ENCODE measurements at places on chromosomes 16 and 17.

DNA sequence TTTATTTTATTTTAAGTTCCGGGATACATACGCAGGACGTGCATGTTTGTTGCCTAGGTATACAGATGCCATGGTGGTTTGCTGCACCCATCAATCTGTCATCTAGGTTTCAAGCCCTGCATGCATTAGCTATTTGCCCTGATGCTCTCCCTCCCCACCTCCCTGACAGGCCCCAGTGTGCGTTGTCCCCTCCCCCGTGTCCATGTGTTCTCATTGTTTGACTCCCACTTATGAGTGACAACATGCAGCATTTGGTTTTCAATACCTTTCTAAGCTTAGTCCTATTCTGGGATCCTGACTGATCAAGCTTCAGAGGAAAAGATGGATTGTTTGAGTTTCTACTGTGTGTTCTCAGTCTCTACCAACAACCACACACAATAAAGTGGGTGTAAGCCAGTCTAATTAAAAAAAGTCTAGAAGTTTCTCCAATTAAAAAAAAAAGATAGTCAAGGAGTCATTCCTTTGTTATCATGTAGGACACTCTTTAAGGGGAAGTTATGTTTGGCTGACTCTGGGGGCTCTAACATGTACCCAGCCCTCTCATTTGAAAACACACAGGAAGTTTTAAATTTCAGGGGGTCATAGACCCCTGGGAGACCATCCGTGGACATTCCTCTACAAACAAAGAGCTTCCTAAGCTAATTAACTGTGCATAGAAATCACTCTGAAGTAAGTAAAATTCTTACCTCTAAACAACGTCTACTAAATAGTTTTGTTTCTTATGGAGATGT, 66.3 kb upstream of the ADAMTS18 start:
- no peak for DNase-seq

DNA sequence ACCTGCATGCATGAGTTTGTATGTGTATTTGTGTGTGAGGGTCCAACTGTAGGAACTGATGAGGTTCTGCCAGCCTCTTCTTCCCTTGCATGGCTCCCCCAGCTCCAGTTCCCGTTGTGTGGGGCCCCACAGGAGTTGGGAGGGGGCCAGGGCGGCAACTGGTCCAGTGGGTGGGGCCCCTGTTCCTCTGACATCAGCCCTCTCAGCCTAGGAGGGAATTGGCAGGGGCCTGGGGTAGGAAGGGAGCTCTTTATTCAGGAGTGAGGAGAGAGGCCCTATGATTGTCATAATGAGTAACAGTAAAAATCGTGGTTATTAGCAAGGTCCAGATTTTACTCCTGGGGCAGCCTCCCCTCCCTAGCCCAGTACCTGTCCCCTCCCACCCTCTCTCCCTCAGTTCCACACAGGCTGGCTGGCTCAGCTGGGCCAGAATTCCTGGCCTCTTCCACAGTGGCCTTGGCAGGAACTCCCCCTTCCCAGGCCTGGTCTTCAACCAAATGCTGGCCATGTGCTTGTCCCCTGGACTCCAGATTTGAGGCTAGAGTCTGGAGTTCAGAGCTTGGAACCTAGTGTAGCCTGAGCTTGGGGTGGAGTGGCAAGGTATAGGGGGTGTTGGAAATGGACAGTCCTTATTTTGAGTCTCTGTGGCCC, 18.9 kb downstream of the RARA start:
- no peak for DNase-seq

- DNase-seq: no peak
These were observed 2.7 kb upstream of the CCDC57 start for GRCh38 chr17:82215095-82215971.

- DNase-seq: no peak
These were observed 61.1 kb downstream of the CDYL2 start for GRCh38 chr16:80743273-80743672.

DNA sequence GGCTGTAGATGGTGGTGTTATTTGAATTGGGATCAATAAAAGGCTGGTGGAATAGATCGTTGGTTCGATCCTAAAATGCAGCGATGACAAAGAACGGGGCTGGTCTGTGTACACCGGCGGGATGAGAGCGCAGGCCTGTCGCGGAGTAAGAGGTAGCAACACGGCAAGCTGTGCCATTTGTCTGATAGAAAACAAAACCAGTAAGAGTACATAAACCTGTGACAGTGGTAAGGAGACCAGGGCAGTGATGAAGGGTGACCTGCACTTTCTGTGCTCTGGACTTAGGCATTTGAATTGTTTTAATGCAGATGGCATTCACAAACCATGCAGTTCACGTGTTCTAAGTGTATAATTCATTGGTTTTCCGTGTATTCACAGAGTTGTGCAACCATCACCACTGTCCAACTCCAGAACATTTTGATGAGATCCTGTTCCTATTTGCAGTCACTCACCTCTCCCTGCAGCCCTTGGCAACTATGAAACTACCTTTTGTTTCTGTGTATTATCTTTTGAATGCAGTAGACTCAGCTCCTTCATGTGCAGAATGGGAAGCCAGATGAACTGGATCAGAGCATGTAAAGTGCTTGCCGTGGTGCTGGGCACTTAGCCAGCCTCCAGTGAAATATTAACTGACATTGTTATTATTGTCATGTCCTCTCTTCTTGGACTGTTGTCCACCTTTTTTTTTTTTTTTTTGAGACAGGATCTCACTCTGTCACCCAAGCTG, 286.1 kb downstream of the SNX29 start:
- no peak for DNase-seq

GRCh38 chr17:56681561-56682266, 88.2 kb downstream of the NOG start:
- DNase-seq: peak; percentile 97

DNA sequence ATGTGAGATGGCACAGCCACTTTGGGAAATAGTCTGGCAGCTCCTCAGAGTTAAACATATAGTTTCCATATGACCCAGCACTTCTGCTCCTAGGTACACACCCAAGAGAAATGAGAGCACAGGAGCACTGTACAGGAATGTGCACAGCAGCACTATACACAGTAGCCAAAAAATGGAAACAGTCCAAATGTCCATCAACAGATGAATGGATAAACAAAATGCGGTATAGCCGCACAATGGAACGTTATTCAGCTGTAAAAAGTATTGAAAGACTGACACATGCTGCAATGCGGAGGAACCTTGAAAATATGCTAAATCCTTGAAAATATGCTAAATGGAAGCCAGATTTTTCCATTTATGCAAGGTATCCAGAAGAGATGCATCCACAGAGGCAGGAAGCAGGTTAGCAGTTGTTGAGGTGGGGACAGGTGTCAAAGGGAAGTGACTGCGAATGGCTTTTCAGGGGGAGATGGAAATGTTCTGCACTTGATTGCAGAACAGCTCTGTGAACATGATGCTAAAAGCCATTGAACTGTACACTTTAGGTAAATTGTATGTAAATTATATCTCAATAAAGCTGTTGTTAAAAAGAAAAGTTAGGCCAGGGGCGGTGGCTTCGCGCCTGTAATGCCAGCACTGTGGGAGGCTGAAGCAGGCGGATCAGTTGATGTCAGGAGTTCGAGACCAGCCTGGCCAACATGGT, 80.7 kb downstream of the MPRIP start:
- no peak for DNase-seq

GRCh38 chr16:56732832-56733231, 2.9 kb downstream of the NUP93 start:
- no peak for DNase-seq

- DNase-seq: peak; percentile 55
These were observed 15.1 kb downstream of the CDH11 start for GRCh38 chr16:65106757-65107156.

- DNase-seq: no peak
These were observed 142.8 kb downstream of the WWOX start for GRCh38 chr16:78242239-78242630.

DNA sequence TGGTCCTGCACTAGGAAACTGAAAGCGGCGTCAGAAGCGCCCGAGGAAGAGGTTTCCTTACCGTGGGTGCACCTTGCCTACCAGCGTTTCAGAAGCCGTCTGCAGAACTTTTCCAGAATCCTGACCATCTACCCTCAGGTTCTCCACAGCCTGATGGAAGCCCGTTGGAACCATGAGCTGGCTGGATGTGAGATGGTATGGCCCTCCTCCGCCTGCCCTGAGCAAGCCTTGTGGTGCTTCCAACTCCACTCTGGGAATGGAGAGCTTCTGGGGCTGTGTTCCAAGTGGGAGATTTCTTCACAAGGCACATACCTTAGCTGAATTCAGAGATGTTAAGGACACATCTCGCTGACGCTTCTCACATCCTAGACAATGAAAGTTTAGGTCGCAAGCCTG, 51.8 kb upstream of the ENDOV start:
- DNase-seq: no peak

DNA sequence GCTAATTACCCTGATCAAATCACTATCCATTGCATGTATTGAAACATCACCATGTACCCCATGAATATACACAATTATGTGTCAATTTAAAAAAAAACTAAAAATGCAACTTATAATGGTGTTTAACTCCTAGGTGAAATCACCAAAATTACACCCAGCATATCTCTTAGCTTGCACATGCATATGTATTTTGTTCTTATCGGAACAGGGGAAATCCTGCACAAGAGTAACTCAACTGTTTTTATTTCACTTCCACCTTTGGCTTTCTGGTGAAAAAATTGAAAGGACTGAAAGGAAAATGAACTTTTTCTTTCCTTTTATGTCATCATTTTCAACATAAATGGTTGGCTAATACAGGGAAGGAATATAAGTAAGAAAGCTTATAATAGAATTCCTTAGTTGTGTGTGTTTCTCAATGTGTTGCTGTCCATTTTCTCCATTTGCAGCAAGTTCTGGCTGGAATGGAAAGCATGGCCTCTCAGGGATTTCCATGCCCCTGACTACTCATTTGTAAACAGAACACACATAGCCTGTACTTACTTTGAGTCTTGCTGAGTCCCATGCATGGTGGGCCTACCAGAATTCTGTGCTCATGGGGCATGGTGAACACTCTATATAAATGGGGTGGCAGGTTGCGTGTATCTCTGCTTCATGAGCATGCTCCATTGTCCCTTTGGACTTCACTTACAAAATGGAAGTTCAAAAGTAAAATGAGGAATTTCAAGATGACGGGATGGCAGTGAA, 462.0 kb downstream of the HS3ST3B1 start:
- DNase-seq: no peak

DNA sequence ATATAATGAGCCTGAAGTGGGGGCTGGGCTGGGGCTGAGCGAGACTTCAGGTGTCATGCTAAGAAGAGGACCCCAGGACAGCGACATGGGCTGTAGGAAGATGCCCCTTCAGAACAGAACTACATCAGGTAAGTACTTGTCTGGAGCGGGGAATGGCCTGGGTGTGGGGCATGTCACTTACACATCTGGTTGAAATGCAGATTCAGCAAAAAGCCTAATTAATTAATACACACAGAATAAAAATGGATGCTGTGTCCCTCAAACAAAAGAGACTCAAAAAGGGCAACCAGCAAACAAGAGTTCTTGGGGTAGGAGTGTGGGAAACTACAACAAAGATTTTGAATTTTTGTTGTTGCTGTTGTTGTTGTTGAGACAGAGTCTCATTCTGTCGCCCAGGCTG, 11.8 kb downstream of the CMTM2 start:
- no peak for DNase-seq

- DNase-seq: peak; percentile 63
These were observed 87.1 kb downstream of the USP22 start for GRCh38 chr17:20955427-20956323.

GRCh38 chr16:85798901-85799496, 345 bp downstream of the EMC8 start:
- peak; percentile 35 for DNase-seq

DNA sequence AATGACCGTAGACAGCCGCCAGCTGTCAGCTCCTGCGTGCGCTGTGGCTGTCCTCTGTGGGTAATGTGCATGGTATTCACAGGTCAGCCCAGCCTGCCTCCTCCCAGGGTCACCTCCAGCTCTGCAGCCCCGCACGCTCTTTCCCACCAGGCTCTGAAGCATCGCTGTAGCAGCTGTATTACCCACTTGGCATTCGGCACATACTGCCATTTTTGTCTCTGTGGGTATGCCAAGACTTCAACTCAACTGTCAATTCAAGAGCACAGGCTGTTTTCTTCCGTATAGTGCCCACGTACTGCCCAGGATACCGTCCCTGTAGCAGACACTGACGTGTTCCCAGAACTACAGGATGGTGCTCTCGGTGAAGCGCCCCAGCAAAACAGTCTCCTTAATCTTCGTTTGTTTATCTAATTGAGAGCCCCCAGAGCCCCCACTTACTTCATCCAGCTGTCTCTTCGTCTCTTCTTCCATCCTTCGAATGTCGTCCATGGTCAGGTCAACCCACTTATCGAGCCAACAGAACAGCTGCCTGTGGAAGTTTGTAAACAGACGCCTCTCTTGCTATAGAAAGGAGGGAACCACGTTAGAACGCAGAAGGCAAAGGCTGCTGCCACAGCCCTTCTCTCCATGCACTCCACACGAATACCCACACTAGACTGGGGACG, 17.4 kb upstream of the INPP5K start:
- no peak for DNase-seq

DNA sequence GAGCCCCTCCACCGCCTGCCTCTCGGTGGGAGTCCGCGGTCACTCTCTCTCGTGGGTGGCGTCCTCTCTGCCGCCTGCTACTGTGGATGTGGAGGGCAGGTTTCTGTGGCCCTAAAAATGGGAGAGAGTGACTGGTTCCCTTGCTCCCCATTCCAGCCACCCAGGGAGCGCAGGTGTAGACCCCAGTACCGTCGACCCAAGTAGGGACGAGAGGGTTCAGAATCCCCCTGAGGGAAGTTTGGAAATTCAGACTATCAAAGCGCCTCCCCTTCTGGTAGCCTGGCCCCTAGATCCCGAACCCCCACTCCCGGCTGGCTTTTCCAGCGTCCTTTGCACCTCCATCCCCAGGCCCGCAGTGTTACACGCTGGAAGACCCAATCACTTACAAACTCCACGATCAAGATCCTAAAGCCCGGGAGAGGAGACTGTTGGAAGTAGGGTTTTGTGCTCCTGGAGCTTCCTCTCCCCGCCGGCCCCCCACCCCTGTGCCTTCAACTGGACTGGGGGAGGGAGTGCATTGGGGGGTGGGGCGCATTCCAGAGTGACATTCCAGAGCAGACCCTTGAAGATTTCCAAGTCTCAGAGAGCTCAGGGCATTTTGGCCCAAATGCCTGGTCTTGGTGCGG, 991 bp downstream of the GPRC5C start:
- DNase-seq: no peak

DNA sequence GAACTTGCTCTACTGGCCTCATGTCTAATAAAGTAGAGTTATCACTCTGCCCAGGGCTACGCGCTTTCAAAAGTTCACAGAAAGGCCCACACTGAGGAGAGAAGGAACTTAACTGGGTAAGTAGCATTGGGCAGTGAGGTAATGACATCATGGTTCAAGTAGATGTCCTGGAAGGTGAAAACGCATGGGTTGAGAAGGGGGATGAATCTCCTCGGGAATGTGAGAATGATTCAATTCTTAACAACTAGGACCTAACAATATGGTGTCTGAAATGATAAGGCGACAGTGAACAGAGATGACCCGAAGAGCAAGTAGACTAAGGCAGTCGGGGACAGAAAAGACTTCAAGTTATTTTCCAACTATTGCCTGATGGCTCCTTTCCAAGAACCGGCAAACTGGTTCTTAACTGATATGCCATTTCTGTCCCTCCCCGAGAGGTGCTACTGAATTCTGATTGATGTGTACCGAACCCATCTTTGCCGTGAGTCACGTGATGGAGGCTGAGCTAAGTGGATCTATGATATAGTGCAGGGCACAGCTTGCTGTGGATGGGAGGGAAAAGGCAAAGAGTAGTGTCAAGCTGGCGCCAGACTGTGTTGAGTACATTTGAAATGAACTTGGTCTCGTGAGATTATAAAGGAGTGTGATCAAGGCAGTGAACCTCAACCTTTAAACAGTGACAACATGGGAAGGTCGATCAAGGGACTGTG, 44.1 kb downstream of the MARCHF10 start:
- no peak for DNase-seq

GRCh38 chr17:76416899-76417298, 32.5 kb downstream of the SPHK1 start:
- no peak for DNase-seq

GRCh38 chr16:56513972-56514371, 5.9 kb downstream of the BBS2 start:
- peak; percentile 80 for DNase-seq

Measured in iris pigment epithelial cell (primary cell).